ENCODE measurements at places on chromosomes 16 and 17.

- no peak for DNase-seq
These were observed 401.7 kb upstream of the CDH5 start for GRCh38 chr16:65964752-65965151.

GRCh38 chr17:78256707-78257591 is 25.5 kb downstream of the TMEM235 start:
- no peak for DNase-seq

DNA sequence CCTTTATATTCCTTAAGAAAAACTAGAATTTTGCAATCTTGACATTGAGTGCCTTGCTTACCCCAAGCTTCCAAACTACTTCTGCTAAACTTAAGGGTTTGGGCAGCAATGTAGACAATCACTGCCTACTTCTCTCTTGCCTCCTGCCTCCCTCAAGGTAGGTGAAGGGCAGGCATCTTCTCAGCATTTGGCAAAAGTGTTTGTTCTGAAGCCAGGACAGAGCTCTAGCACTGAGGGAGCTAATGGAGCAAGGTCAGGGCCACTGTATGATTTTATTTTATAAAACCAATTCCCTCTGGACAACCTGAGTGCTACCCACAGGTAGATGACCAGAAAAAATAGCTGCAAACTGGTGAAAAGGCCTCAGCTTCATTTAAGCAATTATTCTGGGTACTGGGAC is 111.8 kb downstream of the IRX3 start:
- DNase-seq = no peak

GRCh38 chr17:37339321-37339720 is 36.5 kb upstream of the C17orf78 start:
- no peak for DNase-seq

DNA sequence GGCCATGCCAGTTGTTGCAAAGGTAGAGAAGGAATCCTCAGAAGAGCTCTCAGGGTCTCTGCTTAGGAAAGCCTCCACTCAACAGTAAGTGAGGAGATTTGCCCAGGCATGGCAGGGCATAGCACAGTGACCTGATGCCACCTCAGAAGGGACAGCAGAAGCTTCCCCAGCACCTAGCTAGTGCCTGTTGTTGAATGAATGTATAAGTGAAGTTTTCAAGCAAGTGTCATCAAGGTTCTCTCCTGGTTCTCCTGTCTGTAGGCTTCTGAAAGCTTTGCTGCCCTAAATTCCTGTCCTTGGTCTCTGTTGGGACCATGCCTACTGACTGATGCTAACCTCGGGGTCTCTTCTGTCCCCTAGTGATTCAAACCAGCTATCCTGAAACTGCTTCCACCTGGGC is 114.9 kb upstream of the TBX2 start:
- no peak for DNase-seq

- DNase-seq = peak; percentile 76
These were observed 41.1 kb upstream of the KLHDC4 start for GRCh38 chr16:87806641-87807546.

DNA sequence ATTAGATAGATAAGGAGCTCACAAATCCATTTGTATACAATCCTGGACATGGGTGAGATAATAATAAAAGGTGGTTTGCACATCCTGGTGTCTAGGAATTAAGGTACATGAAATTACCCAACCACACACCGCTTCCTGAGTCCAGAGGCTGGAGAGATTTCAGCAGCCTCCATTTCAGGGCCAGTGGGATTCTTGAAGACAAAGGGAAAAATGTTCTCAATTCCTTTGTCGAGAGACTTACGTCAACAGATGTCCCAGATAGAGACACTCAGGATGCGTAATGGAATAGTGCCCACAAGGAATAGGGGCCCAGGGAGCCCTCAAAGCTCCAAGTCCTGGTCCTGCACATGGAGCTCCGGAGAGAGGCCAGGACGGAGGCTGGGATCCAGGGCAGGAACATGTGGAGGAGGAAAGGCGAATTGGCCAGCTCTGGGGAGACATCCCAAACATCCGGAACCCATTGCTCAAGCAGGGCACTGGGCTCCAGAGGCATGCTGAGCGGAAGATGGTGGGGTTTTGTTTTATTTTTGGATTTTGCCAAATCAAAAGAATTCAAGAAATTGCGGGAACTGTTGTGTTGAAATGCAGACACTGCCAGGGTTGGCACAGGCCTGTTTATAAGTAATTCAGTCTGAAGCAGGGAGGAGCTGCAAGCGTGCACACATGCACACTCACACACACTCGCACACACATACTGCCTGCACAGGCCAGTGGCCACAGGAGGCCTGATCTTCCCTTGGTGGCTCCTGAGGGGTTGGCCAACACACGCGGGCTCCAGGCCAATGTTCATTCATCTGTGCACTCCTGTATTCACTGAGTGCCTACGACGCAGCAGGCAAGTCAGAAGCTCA is 97.2 kb downstream of the NOG start:
- no peak for DNase-seq

GRCh38 chr17:42708588-42708987 is 26.3 kb downstream of the CNTNAP1 start:
- no peak for DNase-seq

- no peak for DNase-seq
These were observed 79.8 kb downstream of the HELZ start for GRCh38 chr17:67165201-67165600.

DNA sequence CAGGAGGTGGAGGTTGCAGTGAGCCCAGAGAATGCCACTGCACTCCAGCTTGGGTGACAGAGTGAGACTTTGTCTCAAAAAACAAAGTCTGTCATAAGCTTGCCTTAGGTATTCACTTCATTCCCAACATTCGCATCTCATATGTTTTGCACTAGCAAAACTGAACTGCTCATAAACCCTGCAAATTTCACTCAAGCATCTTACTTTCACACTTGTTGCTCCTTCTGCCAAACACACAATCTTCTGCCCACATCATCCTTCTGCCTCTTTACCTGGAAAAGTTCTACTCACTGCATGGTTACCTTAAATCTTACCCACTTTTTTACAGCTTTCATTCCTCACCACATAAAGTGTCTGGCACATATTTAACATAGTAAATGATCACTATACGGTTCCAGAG is 152.5 kb downstream of the USP22 start:
- no peak for DNase-seq

- DNase-seq = no peak
These were observed 2.9 kb downstream of the IRF8 start for GRCh38 chr16:85901773-85902365.

DNA sequence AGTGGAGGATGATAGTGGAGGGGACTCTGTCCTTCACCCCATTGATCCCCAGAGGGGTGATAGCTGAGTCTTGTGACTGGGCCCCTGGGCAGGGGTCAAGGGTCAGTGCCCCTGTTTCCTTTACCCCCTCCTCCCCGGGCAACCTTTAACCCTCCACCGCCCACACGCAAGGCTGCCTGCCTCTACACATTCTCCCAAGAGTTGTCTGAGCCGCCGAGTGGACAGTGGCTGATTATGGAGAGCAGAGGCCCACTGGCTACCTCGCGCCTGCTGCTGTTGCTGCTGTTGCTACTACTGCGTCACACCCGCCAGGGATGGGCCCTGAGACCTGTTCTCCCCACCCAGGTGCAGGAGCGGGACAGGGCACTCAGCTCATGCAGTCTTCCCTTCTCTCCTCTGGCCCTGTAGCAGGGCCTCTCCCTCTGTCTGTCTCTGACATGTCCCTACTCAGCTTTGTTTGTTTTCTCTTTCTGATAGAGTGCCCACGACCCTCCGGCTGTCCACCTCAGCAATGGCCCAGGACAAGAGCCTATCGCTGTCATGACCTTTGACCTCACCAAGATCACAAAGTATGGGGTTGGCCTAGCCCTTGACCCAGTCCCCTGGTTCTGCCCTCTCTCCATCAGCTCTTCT is at the start of gene SHBG:
SHBG (plus strand) TSS at position 197 of the 633 bp plus-strand sequence; CDS start at position 235, 38 bp downstream.
- DNase-seq = no peak

GRCh38 chr16:73065632-73066330 is 17.9 kb upstream of the ZFHX3 start:
- no peak for DNase-seq

- no peak for DNase-seq
These were observed 9.3 kb downstream of the PPP1R9B start for GRCh38 chr17:50141026-50141744.
